GM12878 (cell line): ENCODE measurements at places on chromosomes 16 and 17.

GRCh38 chr16:65271996-65272395 lies 150.1 kb upstream of the CDH11 start:
- no peak for DNase-seq

DNA sequence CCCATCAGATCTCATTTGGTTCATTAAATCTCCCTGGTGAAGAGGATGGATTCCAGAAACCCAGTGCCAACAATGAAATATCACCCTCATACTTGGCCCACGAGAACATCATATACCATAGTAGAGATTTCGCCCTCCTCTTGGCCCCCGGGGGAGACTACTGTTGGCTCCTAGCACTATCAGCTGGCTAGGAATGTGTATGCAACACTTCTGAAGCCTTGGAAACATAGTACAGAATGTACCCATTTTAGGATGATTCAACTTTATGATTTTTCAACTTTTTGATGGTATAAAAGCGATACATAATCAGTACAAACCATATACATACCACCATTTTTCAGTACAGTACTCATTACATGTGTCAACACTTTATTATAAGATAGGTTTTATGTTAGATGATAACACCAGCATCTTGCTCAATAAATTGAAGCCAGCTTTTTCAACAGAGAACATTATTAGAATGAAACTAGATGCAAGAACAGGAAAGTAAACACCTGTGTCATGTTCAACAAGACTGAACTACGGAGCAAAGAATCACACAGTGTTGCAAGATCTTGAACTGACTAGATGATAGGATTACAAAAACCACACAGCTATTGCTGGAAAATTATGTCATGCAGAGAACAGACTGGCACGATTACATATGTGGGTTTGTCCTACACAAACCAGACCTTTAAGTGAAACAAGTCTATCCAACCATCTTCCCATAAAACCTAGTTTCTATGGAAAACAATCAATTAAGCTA lies 17.2 kb downstream of the RSL1D1 start:
- no peak for DNase-seq

DNA sequence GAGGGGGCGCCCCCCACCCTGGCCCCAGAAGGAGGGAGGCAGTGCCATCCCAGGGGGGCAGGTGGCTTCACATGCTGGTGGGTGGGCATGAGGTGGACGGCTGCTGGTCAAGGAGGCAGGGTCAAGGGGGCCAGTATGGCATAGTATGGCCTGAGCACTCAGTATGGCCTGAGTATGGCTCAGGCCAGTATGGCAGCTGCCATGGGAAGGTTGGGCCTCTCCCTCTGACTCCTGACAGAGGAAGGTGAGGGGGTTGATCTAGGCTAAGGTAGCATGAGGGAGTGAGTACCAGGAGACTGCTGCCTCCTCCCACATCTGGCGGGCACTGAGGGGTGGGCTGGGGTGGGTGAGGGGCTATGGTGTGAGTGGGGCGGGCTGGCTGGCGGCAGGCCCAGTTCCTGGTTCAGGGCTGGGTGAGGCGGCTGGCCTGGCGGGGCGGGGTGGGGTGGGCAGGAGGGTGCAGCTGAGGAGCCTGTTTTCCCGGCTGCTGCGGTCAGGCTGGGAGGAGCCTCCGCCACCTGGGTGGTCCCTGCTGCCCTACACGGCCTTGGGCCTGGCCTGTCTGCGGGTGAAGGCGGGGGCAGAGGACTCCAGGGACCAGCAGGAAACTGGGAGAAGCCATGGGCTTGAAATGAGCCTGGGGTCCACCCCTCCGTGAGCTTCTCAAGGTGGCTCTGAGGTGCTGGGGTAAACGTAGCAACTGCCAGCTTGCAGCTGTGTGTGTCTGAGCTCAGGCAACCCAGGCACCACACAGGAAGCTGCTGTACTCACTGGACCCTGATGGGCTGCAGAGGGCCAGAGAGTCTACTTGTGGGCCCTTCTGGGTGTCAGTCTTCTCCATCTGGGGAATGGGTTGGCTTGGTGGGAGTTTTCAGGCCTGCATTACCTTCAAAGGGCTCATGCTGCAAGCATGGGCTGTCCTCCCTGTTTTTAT lies 57.0 kb downstream of the RAI1 start:
- no peak for DNase-seq

DNA sequence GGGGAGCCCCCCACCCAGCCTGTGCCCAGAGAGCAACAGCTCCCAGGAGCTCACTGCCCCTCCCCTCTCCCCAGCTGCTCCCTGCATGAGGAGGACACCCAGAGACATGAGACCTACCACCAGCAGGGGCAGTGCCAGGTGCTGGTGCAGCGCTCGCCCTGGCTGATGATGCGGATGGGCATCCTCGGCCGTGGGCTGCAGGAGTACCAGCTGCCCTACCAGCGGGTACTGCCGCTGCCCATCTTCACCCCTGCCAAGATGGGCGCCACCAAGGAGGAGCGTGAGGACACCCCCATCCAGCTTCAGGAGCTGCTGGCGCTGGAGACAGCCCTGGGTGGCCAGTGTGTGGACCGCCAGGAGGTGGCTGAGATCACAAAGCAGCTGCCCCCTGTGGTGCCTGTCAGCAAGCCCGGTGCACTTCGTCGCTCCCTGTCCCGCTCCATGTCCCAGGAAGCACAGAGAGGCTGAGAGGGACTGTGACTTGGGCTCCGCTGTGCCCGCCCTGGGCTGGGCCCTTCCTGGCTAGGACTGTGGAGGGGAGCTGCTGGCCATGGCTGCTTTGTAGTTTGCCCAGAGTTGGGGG lies 584 bp downstream of the TCAP start:
- DNase-seq = no peak

DNA sequence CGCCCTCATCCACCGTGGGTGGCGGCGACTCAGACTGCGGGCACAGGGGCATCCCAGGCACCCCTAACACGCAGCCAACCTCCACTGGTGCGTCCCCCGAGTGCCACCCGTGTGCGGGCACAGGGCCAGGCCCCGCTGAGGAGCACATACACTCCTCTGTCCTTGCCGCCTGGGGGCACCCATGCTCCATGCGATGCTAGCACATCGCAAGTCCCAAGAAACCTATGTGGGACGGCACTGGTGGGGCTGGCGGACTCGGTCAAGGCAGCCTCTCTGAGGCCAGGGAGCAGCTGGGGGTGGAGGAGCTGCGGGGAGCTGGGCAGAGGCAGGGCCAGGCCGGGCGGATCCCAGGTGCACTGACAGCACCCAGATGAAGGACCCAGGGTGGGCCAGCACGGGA lies 4.0 kb downstream of the ZNF598 start:
- no peak for DNase-seq

DNA sequence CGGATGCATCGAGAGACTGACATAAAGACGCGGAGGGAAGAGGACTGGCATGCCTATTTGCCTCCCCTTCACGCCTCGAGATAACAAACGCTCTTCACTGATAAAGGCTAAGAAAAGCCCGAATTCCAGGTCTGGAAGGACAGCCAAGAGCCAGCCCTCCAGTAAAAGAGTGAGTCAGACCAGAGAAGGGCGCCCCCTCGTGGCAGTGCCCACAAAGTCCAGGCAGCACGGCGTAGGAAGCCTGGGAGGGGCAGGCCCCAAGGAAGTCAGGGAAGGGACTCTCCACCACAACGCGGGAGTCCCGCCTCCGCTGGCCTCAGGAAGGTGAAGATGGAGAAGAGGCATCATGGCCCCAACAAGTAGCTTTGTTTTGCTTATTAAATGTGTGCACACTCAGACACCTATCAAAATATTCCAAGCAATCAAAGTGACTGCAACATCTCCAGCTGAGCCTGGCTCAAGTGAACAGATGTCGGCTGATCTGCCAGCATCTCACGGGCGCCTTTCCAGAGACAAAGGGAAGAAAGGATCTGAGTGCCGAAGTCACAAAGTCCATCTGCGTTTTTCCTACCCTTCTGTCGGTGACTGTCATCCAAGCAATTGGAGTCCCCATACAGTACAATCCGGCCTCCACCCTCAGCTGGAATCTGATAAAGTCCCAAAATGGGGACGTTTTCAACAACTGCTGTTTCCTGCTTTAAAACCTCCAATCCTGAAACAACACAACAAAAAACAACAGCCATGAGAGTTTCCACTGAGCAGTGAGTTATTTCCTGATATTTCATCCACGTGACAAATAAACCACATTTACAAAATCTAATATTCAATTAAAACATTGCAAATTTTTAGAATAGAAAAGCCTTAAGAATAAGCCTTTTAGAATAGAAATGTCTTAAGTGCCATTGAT lies 20.4 kb upstream of the SLC38A8 start:
- no peak for DNase-seq

- no peak for DNase-seq
Observed at GRCh38 chr17:2101448-2102257, 46.8 kb downstream of the HIC1 start.
